ENCODE measurements at places on chromosomes 3 and 15. TPM values are rescaled to one million over a fixed set of nuclear protein-coding genes. Genes with fewer than 3 reads are reported as not detected.
A peak's percentile ranks its signal among the peaks of the same experiment; 100 is the strongest.

Gene SAMD7
- not detected for total RNA-seq

Gene ARL8B
- 55.4 TPM for total RNA-seq

Gene GOLGA6L9
- 1.8 TPM for total RNA-seq

GRCh38 chr3:131053043-131053859, 26.6 kb downstream of the NEK11 start:
- no peak for DNase-seq

- peak; percentile 56 for DNase-seq
Measured at GRCh38 chr3:40387001-40387894, at the start of gene ENTPD3. Gene ENTPD3, plus strand, starts transcription at chr3:40387184. Its CDS starts 874 bp downstream, at chr3:40388058.

Gene RASGRP1
- total RNA-seq = 174 TPM
